Mesenchymal stem cell (in vitro differentiated cells and primary cell): ENCODE measurements at places on chromosomes 12 and 14.

GRCh38 chr14:87522575-87522974 lies 470.4 kb downstream of the GALC start:
- DNase-seq, result no peak
- no peak overlapping the region for H3K4me3 ChIP-seq
- no peaks in the 10 kb centered on the region for H3K36me3 ChIP-seq
- no peaks in the 10 kb centered on the region for H3K27me3 ChIP-seq
- H3K4me1 ChIP-seq, result no peaks in the 10 kb centered on the region

- peaks cover 21% of the 10 kb centered on the region for H3K4me1 ChIP-seq
- DNase-seq, result no peak
- H3K27me3 ChIP-seq, result peaks cover 4% of the 10 kb centered on the region
- H3K4me3 ChIP-seq, result no peak overlapping the region
- H3K27ac ChIP-seq, result no peak overlapping the region
- H3K36me3 ChIP-seq, result no peaks in the 10 kb centered on the region
Observed at GRCh38 chr12:507391-507796, 47.7 kb downstream of the B4GALNT3 start.

- no peaks in the 10 kb centered on the region for H3K4me1 ChIP-seq
- H3K27ac ChIP-seq, result no peak overlapping the region
- H3K36me3 ChIP-seq, result peaks cover 3% of the 10 kb centered on the region
Observed at GRCh38 chr14:63996625-63997220, 143.9 kb downstream of the SYNE2 start.

DNA sequence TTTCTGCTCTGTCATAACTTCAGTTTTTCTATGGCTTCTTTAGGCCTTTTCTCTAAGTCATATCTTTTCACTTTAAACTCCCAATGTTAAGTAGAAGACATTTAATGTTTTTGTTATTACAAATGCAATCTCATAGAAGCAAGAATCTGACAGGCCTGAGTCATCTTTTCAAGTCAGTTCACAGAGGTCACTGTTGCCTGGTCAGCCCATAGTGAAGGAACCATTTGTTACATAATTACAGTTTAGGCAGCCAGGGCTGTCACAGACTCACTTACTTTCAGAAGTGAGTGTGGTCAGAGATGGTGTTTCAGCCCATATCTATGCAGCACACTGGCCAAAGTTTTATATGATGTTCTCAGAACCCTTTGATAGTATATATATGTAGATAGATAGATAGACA lies 46.5 kb downstream of the CCER1 start:
- no peak overlapping the region for H3K27ac ChIP-seq
- H3K4me3 ChIP-seq, result no peak overlapping the region
- peak; percentile 65 for DNase-seq
- no peaks in the 10 kb centered on the region for H3K36me3 ChIP-seq
- no peaks in the 10 kb centered on the region for H3K4me1 ChIP-seq

DNA sequence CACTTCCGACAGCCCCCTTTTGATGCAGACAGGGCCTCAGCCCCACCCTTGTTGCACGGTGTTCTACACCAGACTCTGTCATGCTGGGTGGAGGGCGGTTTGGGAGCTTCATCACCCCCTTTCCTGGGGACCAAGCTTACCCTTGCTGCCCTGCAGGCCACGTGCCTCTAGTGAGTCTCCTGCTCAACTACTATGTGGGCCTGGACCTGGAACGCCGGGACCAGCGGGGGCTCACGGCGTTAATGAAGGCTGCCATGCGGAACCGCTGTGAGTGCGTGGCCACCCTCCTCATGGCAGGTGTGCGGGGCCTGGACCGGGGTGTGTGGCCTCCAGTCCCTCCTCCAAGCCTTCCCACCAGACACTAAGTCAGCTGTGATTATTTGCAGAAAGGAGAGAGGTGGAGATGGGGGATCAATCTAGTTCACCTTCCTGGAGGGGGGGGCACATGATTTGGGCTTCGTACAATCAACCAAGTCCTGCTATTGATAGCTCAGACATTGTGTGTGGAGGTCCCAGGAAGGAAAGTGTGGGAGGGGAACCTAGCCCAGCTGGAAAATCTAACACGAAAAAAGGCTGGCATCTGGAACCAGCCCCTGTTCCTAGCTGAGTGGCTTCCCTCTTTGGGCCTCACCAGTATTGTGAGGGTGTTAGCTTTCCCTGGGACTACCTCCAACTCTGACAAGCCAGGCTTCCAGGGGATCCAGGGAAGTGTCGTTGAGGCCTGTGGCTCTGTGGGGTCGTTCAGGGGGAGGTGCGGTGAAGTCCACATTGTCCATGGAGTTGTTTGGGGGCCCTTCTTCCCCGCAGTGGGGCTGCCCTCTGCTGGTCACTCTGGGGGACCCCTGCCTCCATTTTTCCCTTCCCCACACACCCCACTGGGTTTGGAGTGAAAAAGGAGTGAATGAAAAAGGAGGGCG lies 1.6 kb downstream of the ANKRD33 start:
- H3K36me3 ChIP-seq, result no peaks in the 10 kb centered on the region
- no peaks in the 10 kb centered on the region for H3K27me3 ChIP-seq
- H3K4me3 ChIP-seq, result peak overlapping the region; percentile 77
- H3K4me1 ChIP-seq, result peaks cover 7% of the 10 kb centered on the region
- H3K27ac ChIP-seq, result no peak overlapping the region

DNA sequence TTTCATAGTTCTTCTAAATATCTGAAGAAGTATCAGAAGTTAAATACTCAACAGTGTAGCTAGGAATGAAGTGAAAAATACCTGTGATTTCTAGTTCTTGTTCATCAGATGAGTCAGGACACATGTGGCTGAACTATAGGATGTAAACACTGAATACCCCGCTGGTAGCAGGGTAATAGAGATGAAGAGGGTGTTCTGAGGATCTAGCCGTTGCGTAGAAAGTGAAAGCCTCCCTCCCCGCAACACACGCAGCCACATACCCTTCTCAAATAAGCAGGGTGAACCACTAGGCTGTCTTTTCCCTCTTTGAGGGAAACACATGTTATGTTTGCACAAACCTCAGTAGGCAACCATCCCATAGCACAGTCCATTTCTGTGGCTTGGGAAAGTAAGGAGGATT lies 16.4 kb upstream of the RNASE12 start:
- H3K27me3 ChIP-seq, result peaks cover 5% of the 10 kb centered on the region
- DNase-seq, result no peak
- no peaks in the 10 kb centered on the region for H3K36me3 ChIP-seq

DNA sequence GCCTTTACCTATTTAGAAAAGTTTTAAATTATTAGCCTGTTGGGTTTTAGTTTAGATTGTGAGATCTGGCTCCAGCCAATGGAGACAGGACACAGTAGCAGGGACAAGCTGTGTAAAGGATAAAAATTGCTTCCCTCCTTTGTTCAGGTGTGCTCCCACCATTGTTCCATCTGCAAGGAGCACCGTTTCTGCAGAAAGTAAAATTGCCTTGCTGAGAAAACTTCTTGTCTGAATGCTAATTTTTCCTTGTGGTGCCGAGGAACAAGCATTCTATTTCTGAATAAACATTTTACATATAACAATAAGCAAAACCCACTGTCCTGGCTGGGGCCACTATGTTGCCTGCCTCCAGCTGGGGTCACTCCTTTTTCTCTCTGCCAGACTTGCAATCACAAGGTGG lies 72.7 kb upstream of the ZFP36L1 start:
- peaks cover under 1% of the 10 kb centered on the region for H3K36me3 ChIP-seq
- H3K4me3 ChIP-seq, result no peak overlapping the region
- H3K27ac ChIP-seq, result no peak overlapping the region
- H3K27me3 ChIP-seq, result no peaks in the 10 kb centered on the region
- DNase-seq, result no peak

DNA sequence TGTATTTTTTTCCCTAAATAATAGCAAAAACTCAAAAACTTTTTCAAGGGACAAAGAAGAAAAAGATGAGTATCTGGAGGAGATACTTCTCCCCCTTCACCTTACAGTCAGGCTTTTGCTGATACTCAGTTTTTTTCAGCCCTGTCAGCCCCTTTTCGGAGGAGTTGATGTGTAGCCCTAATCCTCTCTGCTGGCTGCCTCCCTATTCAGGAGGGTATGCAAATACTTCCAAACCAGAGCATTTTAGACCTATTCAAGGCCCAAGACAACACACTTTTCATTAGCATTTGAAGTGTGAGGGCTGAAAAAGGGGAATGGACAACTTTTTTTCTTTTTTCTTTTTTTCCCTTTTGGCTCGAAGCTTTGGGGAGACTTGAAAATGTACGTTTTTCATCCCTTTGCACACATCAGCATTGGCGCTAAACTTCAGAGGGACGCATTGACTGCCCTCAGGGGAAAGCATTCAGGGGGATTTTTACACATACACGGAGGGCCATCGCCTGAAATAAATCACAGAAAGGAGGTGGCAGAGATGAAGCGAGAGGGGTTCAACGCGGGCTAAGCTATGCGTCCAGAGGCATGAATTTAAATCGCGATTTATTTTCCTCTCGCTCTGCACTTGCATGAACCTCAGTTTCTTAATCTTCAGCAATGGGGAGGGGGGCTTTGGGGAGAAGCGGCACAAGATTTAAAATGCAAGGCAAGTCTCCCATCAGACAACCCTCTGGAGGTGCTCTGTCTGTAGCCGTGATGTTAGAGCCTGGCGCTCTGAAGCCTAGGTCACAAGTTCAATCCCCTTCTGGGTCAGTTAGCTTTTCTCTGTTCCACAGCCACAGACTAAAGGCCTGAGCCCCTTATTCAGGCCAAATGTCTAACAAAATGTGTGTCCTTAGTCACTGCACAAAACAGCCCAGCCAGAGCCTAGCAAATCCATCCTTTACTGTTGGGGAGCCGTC lies 86.3 kb downstream of the ASCL1 start:
- H3K4me1 ChIP-seq, result no peaks in the 10 kb centered on the region
- no peaks in the 10 kb centered on the region for H3K27me3 ChIP-seq

GRCh38 chr14:96103075-96103474 lies 63.9 kb downstream of the C14orf132 start:
- no peak overlapping the region for H3K4me3 ChIP-seq
- peaks cover 27% of the 10 kb centered on the region for H3K4me1 ChIP-seq
- H3K36me3 ChIP-seq, result no peaks in the 10 kb centered on the region
- no peaks in the 10 kb centered on the region for H3K27me3 ChIP-seq

GRCh38 chr12:94272280-94272679 lies 123.9 kb downstream of the PLXNC1 start:
- no peak overlapping the region for H3K4me3 ChIP-seq
- peaks cover 10% of the 10 kb centered on the region for H3K27me3 ChIP-seq
- no peaks in the 10 kb centered on the region for H3K4me1 ChIP-seq
- no peaks in the 10 kb centered on the region for H3K36me3 ChIP-seq
- no peak overlapping the region for H3K27ac ChIP-seq

GRCh38 chr12:599756-600155 lies 63.5 kb downstream of the NINJ2 start:
- DNase-seq, result no peak
- H3K36me3 ChIP-seq, result no peaks in the 10 kb centered on the region
- peaks cover 3% of the 10 kb centered on the region for H3K4me1 ChIP-seq
- no peak overlapping the region for H3K4me3 ChIP-seq

DNA sequence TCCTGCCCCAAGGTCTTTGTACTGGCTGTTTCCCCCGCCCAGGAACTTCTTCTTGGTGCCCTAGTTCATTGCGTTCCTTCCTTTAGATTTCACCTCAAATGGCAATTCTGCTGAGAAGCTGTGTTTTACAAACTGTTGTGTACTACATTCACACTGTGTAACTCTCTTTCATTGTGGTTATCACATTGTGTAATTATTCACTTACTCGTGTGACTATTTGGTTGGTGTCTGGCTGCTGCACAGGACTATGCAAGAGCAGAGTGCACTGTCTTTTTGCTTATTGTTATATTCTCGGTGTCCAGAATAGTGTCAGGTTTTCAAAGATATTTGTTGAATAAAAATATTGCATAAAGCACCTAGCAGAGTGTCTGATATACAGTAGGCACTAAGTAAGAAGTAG lies 177.2 kb upstream of the PRICKLE1 start:
- H3K27me3 ChIP-seq, result no peaks in the 10 kb centered on the region
- H3K27ac ChIP-seq, result no peak overlapping the region
- H3K4me3 ChIP-seq, result no peak overlapping the region
- no peaks in the 10 kb centered on the region for H3K4me1 ChIP-seq
- DNase-seq, result no peak

DNA sequence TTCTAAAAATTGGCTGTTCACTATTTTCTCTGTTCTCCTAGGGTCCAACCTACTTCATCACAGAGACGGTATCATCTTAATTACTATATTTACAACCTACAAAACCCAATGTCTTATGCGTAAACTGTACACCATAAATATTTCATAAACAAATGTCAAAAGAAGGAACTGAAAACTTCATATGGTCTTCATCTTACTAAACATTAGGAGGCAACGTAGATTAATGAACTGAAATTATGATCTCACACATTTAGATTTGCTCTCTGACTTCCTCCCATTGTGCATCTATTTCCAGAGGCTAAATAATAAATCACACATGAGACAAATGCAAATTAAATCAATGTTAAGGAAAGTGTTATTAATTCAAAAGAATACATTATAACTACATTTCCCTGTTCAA lies 1850.6 kb upstream of the SEL1L start:
- H3K4me3 ChIP-seq, result no peak overlapping the region
- no peaks in the 10 kb centered on the region for H3K27me3 ChIP-seq
- no peaks in the 10 kb centered on the region for H3K36me3 ChIP-seq
- no peak overlapping the region for H3K27ac ChIP-seq
- H3K4me1 ChIP-seq, result no peaks in the 10 kb centered on the region

DNA sequence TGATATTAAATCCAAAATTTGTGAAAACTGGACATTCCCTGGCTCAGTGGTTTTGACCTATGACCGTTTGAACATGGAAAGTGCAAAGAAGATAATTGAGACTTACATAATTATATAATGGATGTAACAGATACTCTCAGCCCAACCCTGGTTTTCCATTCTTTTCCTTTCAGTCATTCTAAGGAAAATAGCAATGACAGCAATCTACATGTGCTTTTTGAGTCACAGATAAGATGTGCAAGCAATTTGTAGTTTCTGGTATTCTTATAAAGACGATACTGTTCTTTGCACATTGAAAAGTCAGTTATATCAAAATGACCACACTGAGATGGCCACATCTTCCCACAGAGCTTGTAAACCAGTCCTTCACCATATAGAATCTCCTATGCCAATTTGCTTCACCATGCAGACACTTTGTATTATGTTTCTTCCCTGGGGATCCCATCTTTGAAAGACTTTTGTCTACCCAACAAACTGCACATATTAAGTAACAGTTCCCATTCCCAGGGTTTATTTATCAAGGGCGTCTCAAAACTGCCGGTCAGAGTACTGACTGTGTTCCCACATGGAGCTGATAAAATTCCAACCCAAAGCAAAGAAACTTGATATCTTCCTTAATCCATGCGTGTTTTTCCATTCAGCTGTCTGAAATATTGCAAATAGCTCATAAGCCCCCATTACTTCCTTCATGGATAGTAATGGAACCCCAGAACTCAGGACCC lies 34.8 kb downstream of the PLXNC1 start:
- no peaks in the 10 kb centered on the region for H3K36me3 ChIP-seq
- peaks cover 3% of the 10 kb centered on the region for H3K4me1 ChIP-seq
- H3K27ac ChIP-seq, result no peak overlapping the region
- no peak for DNase-seq
- H3K27me3 ChIP-seq, result peaks cover 12% of the 10 kb centered on the region
- H3K4me3 ChIP-seq, result no peak overlapping the region

- H3K27ac ChIP-seq, result peak overlapping the region; percentile 3
- H3K36me3 ChIP-seq, result peaks cover 4% of the 10 kb centered on the region
- H3K27me3 ChIP-seq, result peaks cover 16% of the 10 kb centered on the region
- DNase-seq, result peak; percentile 1
Observed at GRCh38 chr12:107684029-107684795, 1.4 kb upstream of the PWP1 start.

GRCh38 chr14:76814726-76815645 lies 2.3 kb upstream of the ANGEL1 start:
- H3K27me3 ChIP-seq, result peaks cover 17% of the 10 kb centered on the region
- H3K4me1 ChIP-seq, result no peaks in the 10 kb centered on the region
- DNase-seq, result no peak
- no peaks in the 10 kb centered on the region for H3K36me3 ChIP-seq
- no peak overlapping the region for H3K27ac ChIP-seq

- H3K4me3 ChIP-seq, result peak within 1 kb of the TSS; percentile 88
- DNase-seq, result peak; percentile 74
- H3K27me3 ChIP-seq, result no peaks in the 10 kb centered on the region
Observed at GRCh38 chr14:67532998-67533753, at the start of gene PLEKHH1. Gene PLEKHH1 (plus strand): TSS chr14:67533290. CDS start chr14:67541868, 8,578 bp downstream.
